ENCODE measurements at places on chromosomes 4 and X. TPM values are rescaled to one million over a fixed set of nuclear protein-coding genes. Genes with fewer than 3 reads are reported as not detected.

The ETDA gene
- not detected for total RNA-seq

The CSAG2 gene
- total RNA-seq: not detected

The SPP1 gene
- total RNA-seq: 4.3 TPM

The NAAA gene
- total RNA-seq: 224 TPM

The SLITRK2 gene
- 0.18 TPM for total RNA-seq

DNA sequence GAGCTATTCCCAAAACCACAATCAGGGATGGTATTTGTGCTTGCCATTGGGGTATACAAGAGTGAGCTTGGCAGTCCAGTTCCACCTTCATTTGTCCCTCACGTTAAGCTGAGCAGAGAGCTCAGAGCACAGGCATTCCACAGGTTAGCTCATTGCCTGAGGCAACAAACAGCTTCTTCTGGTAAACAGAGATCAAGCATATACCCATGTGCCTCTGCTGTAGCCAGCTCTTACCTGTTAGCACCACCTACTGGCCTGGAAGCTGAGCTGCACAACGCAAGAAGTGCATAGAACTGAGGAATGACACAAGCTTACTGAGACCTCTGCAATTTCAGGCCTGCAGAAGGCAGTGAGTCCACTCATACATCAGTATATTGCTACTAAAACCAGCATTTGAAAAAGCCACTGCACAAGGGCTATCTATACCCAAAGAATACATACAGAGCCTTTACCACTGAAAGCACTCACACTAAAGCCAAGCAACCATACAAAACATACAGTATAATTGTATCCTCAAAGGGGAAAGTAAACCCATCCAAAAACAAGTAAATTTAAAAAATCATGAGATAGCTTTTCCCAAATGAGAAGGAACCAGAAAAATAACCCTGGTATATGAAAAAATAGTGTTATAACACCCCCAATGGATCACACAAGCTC, 258.3 kb upstream of the GABRA2 start:
- no peak overlapping the region for H3K27ac ChIP-seq
- no peak overlapping the region for H3K4me3 ChIP-seq
- no peaks in the 10 kb centered on the region for H3K4me1 ChIP-seq

DNA sequence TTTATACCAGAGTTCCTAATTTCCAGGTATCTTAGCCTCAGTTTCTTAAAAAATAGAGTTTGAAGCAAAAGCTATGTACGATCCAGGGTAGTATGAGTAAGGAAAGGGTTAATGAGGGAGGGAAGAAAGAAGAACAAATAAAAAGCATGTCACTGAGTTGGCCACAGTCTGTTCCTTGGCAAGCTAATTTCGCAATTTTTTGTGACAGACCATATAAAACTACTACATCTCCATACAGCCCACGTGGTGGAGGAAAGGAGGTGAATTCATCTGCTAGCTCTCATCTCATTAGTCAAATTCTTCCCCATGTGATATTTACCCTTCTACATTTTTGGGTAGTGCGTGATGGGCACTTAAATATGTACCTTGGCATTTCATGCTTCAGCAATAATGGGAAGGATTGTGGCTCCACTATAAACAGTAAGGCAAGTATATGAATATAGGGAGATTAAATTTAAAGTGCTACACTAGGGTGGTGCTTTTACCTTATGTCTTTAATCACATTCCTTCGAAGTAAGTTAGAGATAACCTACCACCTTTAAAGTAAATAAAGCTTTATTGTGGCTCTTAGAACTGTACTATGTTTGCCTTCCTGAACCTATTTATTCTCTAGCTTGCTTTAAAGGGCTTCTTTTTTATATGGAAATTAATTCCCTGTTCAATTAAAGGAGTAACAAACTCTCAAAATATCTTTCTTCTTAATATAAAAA, 102.1 kb upstream of the VAMP7 start:
- no peaks in the 10 kb centered on the region for H3K36me3 ChIP-seq
- no peak overlapping the region for H3K27ac ChIP-seq
- H3K27me3 ChIP-seq: no peaks in the 10 kb centered on the region
- H3K4me1 ChIP-seq: no peaks in the 10 kb centered on the region
- H3K4me3 ChIP-seq: no peak overlapping the region
- no peak for DNase-seq

- no peak for DNase-seq
- no peaks in the 10 kb centered on the region for H3K4me1 ChIP-seq
- no peak overlapping the region for H3K4me3 ChIP-seq
- no peak overlapping the region for H3K27ac ChIP-seq
These were observed 451.5 kb downstream of the UBE2NL start for GRCh38 chrX:144335402-144335801.

DNA sequence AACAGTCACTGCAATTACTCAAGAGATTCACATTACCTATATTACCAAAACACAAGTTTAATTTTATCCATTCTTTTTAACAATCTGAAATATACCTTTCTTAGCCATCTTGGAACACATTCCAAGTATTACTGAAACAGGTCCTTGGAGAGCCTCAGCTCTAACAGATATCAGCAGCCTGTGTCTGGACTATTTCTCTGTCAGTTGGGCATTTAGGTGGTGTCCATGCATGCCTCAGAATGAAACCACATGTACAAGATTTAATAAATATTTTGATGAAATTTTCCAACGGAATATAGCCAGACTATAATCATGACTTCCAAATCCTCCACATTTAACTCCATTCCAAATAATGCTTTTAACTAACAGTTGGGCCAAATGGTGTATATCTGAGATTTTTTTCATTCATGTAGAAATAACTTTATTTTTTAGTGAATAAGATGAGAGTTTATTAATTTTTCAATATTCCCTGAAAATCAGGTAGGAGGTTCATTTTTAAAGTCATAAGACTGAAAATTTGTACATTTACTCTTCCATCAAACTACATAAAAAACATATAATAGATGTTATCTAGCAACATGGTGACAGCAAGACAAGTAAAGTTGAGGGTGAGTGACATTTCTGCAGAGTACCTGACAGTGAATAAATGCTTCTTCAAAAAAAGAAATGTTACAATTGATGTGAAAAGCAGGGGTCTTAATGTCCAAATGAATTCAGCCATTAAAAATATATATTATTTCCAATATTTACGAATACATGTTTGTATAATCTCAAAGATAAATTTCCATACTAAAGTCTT, 174.2 kb downstream of the DCHS2 start:
- no peaks in the 10 kb centered on the region for H3K4me1 ChIP-seq
- no peaks in the 10 kb centered on the region for H3K27me3 ChIP-seq
- H3K36me3 ChIP-seq: no peaks in the 10 kb centered on the region
- no peak overlapping the region for H3K4me3 ChIP-seq
- no peak overlapping the region for H3K27ac ChIP-seq
- no peak for DNase-seq

- H3K27ac ChIP-seq: no peak overlapping the region
- H3K4me1 ChIP-seq: no peaks in the 10 kb centered on the region
- no peaks in the 10 kb centered on the region for H3K27me3 ChIP-seq
- DNase-seq: no peak
- no peak overlapping the region for H3K4me3 ChIP-seq
These were observed 453.0 kb downstream of the RAPGEF2 start for GRCh38 chr4:159555873-159556272.

DNA sequence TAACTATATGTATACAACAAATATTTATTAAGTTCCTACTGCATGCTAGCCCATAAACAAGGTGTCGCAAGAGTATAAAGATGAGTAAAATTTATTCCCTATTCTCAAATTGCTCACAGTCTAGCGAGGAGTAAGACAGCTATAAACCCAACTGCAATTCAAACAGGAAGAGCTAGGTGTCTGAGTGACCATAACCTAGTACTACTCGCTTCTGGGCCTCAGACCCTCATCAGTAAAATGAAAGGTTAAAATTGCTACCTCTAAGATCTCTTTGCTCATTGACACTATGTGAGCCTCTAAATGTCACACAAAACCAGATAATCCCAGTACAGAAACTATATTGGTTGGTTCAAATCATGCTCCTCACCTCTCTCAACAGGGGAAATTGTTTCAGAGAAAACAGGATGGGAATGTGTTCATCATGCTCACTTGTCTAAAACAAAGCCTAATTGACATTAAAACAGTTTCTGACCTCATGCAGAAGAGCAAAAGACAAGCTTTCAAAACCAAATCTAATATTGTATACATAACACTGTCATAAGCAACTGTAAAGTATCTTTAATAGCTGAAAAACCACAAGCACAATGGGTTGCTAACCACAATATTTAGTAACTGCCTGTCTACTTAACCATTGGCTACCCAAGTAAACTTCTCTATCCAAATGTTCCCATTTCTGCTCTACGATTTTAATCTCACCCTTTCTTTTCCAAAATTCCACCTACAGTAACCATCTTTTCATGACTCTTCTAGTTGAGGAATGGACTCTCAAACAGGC, 264.6 kb upstream of the FMR1 start:
- no peaks in the 10 kb centered on the region for H3K4me1 ChIP-seq
- H3K36me3 ChIP-seq: no peaks in the 10 kb centered on the region
- no peak overlapping the region for H3K4me3 ChIP-seq
- no peak for DNase-seq
- H3K27me3 ChIP-seq: no peaks in the 10 kb centered on the region
- H3K27ac ChIP-seq: no peak overlapping the region

DNA sequence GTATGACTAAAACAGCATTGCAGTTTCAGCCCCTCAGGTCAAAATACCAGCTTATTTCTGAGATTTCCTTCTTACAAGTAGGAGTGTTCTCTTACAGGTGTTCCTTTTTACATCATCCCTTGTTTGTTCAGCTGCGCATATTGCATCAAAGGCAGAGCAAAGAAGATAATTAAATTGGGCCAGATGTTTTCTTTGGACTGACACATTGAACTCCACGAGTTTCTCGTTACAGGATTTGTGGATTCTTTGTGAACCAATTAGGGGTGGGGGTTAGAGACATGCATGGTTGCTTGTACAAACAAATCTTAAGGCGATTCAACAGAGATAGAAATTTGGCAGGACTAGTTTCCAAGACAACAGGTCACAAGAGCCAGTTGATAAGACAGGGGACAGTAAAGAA, 95.7 kb downstream of the SPANXN4 start:
- DNase-seq: no peak
- H3K27me3 ChIP-seq: no peaks in the 10 kb centered on the region
- no peak overlapping the region for H3K27ac ChIP-seq
- no peaks in the 10 kb centered on the region for H3K4me1 ChIP-seq
- H3K36me3 ChIP-seq: no peaks in the 10 kb centered on the region

Measured in Peyer's patch (tissue), 4 donors.